ENCODE measurements at places on chromosomes 1 and 21. TPM values are rescaled to one million over a fixed set of nuclear protein-coding genes. Genes with fewer than 3 reads are reported as not detected.

The BNIPL gene
- total RNA-seq, result 8.0 TPM

The NT5C1A gene
- not detected for total RNA-seq

The SORT1 gene
- 1.6 TPM for total RNA-seq

The ALX3 gene
- not detected for total RNA-seq

The MLLT11 gene
- 4.6 TPM for total RNA-seq

The BEND5 gene
- total RNA-seq, result 10.4 TPM

- no peak overlapping the region for H3K4me3 ChIP-seq
- peaks cover 18% of the 10 kb centered on the region for H3K4me1 ChIP-seq
- DNase-seq, result no peak
- no peaks in the 10 kb centered on the region for H3K36me3 ChIP-seq
These were observed 24.6 kb downstream of the SLC27A3 start for GRCh38 chr1:153799566-153800465.

DNA sequence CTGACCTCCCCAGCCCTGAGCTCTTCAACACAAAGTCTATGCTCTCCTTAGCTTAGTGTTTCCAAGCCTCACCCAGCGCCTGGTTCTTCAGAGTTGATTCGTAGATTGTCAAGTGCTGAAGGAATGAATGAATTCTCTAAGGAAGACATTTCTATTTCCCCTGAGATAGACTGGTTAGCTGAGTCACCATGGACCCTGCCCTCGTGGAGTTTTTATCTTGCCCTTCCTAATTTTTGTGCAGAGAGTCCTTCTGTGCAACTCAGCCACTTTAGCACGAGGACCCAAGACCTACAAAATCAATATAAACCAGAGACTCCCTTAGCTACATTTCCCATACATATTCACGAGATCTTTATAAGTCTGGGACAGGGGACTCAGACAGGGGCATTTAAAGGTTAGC is 2.6 kb upstream of the CD244 start:
- no peaks in the 10 kb centered on the region for H3K4me1 ChIP-seq
- no peaks in the 10 kb centered on the region for H3K27me3 ChIP-seq
- DNase-seq, result no peak
- no peak overlapping the region for H3K4me3 ChIP-seq
- H3K36me3 ChIP-seq, result no peaks in the 10 kb centered on the region
- no peak overlapping the region for H3K27ac ChIP-seq

GRCh38 chr1:211631168-211631567 is 44.3 kb downstream of the NEK2 start:
- no peaks in the 10 kb centered on the region for H3K4me1 ChIP-seq
- no peak overlapping the region for H3K27ac ChIP-seq
- no peak overlapping the region for H3K4me3 ChIP-seq
- H3K27me3 ChIP-seq, result no peaks in the 10 kb centered on the region
- no peak for DNase-seq
- H3K36me3 ChIP-seq, result no peaks in the 10 kb centered on the region

GRCh38 chr21:30408782-30409494 is 13.1 kb downstream of the KRTAP13-1 start:
- H3K27ac ChIP-seq, result no peak overlapping the region
- H3K4me3 ChIP-seq, result no peak overlapping the region
- no peaks in the 10 kb centered on the region for H3K36me3 ChIP-seq
- no peaks in the 10 kb centered on the region for H3K4me1 ChIP-seq
- H3K27me3 ChIP-seq, result no peaks in the 10 kb centered on the region
- no peak for DNase-seq

GRCh38 chr1:158331106-158331425 is 265 bp downstream of the CD1B start:
- H3K4me1 ChIP-seq, result no peaks in the 10 kb centered on the region
- no peak overlapping the region for H3K4me3 ChIP-seq
- H3K27ac ChIP-seq, result no peak overlapping the region
- H3K27me3 ChIP-seq, result no peaks in the 10 kb centered on the region
